ENCODE measurements at places on chromosomes 5 and 9. TPM values are rescaled to one million over a fixed set of nuclear protein-coding genes. Genes with fewer than 3 reads are reported as not detected.
A peak's percentile ranks its signal among the peaks of the same experiment; 100 is the strongest.

- no peaks in the 10 kb centered on the region for H3K36me3 ChIP-seq
- no peak overlapping the region for H3K27ac ChIP-seq
- H3K4me1 ChIP-seq = no peaks in the 10 kb centered on the region
- no peak for DNase-seq
- H3K4me3 ChIP-seq = no peak overlapping the region
- H3K27me3 ChIP-seq = no peaks in the 10 kb centered on the region
Measured at GRCh38 chr5:137431051-137431450, 68.1 kb downstream of the SPOCK1 start.

DNA sequence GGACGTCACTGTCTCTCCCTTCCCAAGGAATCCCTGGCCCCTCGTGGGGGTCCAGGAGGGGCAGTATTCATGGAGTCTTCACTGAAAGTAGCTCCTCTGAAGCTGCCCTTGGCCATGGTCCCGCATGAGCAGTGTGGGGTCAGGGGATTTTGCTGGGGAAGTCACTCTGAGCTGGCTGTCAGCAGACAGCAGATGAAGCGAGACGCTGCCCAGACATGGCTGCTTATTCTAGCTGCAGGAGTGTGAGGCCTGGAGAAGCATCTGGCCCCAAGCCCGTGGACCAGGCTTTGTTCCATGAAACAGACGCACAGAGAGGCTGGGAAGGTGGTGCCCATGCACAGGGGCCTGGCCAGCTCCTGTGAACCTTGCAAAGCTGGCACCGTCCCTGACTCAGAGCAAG is 21.5 kb upstream of the ASS1 start:
- no peak for DNase-seq
- H3K27me3 ChIP-seq = no peaks in the 10 kb centered on the region
- no peak overlapping the region for H3K4me3 ChIP-seq
- peaks cover 8% of the 10 kb centered on the region for H3K4me1 ChIP-seq
- peaks cover 11% of the 10 kb centered on the region for H3K36me3 ChIP-seq

DNA sequence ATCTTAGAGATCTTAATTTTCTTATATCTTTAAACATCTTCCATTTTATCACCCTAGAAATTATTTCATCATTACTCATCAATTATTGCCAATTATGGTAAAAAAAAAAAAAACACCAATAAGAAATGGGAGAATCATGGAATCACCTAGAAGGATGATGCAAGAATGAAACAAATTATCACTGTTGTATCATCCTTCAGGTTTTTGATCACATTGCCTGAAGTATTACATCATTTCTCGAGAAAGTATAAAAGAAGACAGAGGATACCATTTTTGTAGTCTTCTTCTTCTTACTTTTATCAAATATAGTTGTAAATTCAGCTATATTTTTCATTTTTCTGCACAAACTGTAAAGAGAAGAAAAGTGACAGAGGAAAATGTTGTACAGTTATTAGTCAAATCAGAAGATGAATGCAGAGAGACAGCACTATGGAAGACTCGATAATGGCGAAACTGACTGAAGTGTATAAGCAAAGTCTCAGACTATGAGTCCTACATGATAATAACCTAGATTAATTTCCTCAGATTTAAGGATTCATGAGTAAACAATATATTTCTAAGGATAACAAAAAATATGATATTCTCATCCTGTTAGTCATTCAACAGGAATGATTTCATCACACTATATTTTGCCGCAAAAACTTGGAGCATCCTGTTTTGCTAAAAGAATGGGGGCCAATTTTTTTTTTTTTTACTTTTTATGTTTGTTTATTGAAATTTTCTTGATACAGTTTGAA is 5.9 kb upstream of the STC2 start:
- H3K27ac ChIP-seq = peak overlapping the region; percentile 76
- H3K4me3 ChIP-seq = no peak overlapping the region
- no peaks in the 10 kb centered on the region for H3K27me3 ChIP-seq
- H3K4me1 ChIP-seq = peaks cover 43% of the 10 kb centered on the region

Gene GABRA1
- not detected for total RNA-seq

DNA sequence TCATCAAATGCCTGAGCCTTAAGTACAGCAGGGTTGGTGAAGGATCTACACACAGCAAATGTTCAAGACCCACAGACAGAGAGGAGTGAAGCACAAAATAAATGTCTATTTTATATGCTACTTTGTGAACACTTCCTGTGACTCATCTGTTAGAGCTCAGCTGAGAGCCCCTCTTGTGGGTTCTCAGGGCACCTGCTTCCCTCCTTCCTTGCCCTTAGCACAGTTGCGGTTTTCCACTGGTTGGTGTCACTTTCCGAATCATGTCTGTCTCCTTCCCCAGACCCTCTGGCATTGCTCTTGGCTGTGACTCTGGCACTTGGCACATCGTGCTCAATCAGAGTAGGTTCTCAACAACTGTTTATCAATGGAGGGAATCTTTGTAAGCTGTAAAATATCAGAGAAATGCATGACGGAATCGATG is 128.5 kb upstream of the STC2 start:
- H3K4me3 ChIP-seq = no peak overlapping the region
- peak; percentile 54 for DNase-seq
- peaks cover 63% of the 10 kb centered on the region for H3K4me1 ChIP-seq
- no peaks in the 10 kb centered on the region for H3K27me3 ChIP-seq
- H3K36me3 ChIP-seq = no peaks in the 10 kb centered on the region

DNA sequence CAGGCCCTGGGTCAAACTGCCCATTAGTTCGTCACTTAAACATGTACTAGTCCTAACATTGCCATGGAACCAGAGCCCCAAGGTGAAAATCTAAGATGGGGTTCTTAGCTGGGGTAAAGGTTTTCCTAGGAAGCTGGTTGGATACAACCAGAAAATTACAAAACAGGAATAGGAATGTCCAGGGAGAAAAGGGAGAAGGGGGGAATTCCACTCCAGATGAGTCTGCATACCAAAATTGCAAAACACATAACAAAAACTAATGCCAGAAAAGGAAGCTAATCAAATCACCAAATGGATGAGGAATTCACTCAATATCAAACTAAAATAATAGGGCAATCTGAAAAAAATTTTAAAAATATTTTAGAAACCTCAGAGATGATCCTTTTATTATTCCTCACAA is 396.2 kb downstream of the EFNA5 start:
- peaks cover 7% of the 10 kb centered on the region for H3K4me1 ChIP-seq
- no peak overlapping the region for H3K4me3 ChIP-seq
- DNase-seq = no peak
- no peaks in the 10 kb centered on the region for H3K27me3 ChIP-seq

- peaks cover 11% of the 10 kb centered on the region for H3K36me3 ChIP-seq
- H3K27me3 ChIP-seq = no peaks in the 10 kb centered on the region
- peaks cover 34% of the 10 kb centered on the region for H3K4me1 ChIP-seq
- H3K4me3 ChIP-seq = peak overlapping the region; percentile 77
- no peak for DNase-seq
Measured at GRCh38 chr9:14180960-14181537, 132.9 kb downstream of the NFIB start.

GRCh38 chr5:75839547-75839946 is 122.3 kb upstream of the POC5 start:
- H3K27me3 ChIP-seq = peaks cover 38% of the 10 kb centered on the region
- no peaks in the 10 kb centered on the region for H3K4me1 ChIP-seq
- H3K4me3 ChIP-seq = no peak overlapping the region
- DNase-seq = no peak
- no peak overlapping the region for H3K27ac ChIP-seq
- no peaks in the 10 kb centered on the region for H3K36me3 ChIP-seq

Gene CD14
- 2.2 TPM for total RNA-seq

- no peak overlapping the region for H3K4me3 ChIP-seq
- no peak overlapping the region for H3K27ac ChIP-seq
- no peaks in the 10 kb centered on the region for H3K27me3 ChIP-seq
- no peaks in the 10 kb centered on the region for H3K4me1 ChIP-seq
Measured at GRCh38 chr9:117678871-117679270, 25.3 kb upstream of the TLR4 start.

- peaks cover 39% of the 10 kb centered on the region for H3K36me3 ChIP-seq
- H3K27ac ChIP-seq = no peak overlapping the region
- peak; percentile 46 for DNase-seq
- H3K27me3 ChIP-seq = no peaks in the 10 kb centered on the region
Measured at GRCh38 chr9:106954558-106954957, 91.6 kb downstream of the ZNF462 start.

DNA sequence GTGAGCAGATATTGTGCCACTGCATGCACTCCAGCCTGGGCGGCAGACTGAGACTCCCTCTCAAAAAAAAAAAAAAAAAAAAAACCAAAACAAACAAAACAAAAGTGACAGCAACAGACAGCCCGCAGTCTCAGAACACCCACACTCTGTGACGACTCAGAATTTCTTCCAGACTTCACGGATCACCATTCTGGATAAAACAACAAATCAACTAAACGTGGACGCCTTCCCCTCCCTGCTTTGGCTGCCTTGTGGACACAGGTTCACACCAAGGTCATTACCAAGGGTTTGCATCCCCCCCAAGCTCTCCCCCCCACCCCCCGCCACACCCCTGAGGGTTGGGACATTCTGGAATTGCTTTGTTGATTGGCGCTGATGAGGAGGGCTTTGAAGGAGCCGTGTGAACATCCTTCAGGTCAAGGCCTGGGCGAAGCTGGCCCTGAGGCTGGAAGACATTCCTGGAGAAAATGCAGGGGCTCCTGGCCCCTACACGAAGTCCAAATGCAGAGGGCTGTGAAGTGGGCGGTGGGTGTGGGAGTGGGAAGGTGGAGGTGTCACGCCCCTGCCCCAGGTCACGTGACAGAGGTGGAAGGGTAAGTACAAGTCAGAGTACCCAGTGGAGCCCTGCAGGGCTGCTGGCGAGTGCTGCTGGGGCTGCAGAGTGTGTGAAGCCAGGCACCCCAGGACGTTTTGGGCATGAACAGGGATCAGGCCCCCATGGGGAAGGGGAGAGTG is 10.1 kb downstream of the LCN10 start:
- no peaks in the 10 kb centered on the region for H3K4me1 ChIP-seq
- H3K36me3 ChIP-seq = peaks cover 5% of the 10 kb centered on the region
- no peak overlapping the region for H3K4me3 ChIP-seq
- peaks cover under 1% of the 10 kb centered on the region for H3K27me3 ChIP-seq
- H3K27ac ChIP-seq = no peak overlapping the region

DNA sequence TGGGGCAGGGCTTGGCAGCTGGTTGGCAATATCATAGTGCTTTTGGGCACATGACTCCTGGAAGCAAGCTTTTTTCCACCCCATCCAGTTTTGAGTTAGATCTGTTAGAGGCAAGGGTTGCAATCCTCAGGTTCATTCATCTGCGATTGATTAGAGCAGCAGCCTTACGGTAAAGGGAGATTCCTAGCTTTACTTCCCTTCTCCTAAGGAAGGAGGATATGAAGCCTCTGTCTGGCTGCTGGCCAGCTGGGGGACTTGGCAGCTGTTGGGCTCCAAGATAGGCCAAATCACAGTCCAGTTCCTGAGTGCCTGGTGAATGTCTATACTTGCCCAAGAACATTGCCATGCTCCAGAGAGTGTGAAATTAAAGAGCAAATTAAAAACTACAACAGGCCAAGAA is 113.4 kb upstream of the CCNH start:
- no peak for DNase-seq
- no peaks in the 10 kb centered on the region for H3K4me1 ChIP-seq
- H3K4me3 ChIP-seq = no peak overlapping the region
- no peaks in the 10 kb centered on the region for H3K36me3 ChIP-seq
- H3K27me3 ChIP-seq = peaks cover 22% of the 10 kb centered on the region

Gene PSD2
- total RNA-seq = not detected

Gene ZNF454
- not detected for total RNA-seq

- peaks cover 47% of the 10 kb centered on the region for H3K4me1 ChIP-seq
- DNase-seq = peak; percentile 98
- H3K4me3 ChIP-seq = peak within 1 kb of the TSS; percentile 99
- H3K27me3 ChIP-seq = no peaks in the 10 kb centered on the region
- peak within 1 kb of the TSS; percentile 90 for H3K27ac ChIP-seq
- H3K36me3 ChIP-seq = peaks cover 36% of the 10 kb centered on the region
Measured at GRCh38 chr5:154445422-154446194, at the start of gene SAP30L. TSS of gene SAP30L (plus strand) at chr5:154445997. CDS start at chr5:154446605, 608 bp downstream.

Gene ACSL6
- not detected for total RNA-seq

Gene PCDHB16
- 1.8 TPM for total RNA-seq

- no peak for DNase-seq
- H3K4me3 ChIP-seq = no peak overlapping the region
- no peaks in the 10 kb centered on the region for H3K27me3 ChIP-seq
- no peaks in the 10 kb centered on the region for H3K4me1 ChIP-seq
- no peak overlapping the region for H3K27ac ChIP-seq
Measured at GRCh38 chr9:38649731-38650363, 29.5 kb upstream of the ANKRD18A start.

DNA sequence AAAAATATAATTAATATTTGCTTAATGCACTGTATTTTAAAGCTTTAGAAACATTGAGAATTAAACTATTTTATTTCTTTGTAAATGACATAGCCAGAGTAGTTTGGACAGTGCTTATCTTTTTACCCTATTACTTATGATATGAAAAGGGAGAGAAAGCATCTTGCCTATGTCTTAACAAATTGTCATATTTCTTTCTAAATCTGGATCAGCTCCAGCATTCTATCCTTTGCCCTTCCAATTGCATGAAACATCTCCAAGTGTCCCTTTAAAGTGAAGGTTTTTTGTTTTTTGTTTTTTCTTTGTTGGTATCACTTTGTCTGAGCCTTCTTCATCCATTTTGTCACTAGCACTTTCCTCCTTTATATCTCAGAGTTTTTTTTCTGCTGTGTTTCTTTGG is 511.6 kb upstream of the FAM174A start:
- H3K36me3 ChIP-seq = no peaks in the 10 kb centered on the region
- H3K4me1 ChIP-seq = no peaks in the 10 kb centered on the region
- no peak for DNase-seq
- H3K4me3 ChIP-seq = no peak overlapping the region

Gene IFNA21
- total RNA-seq = not detected

Gene CCL27
- 0.49 TPM for total RNA-seq

GRCh38 chr9:136117916-136118319 is 757 bp downstream of the TMEM250 start:
- H3K4me3 ChIP-seq = peak overlapping the region; percentile 73
- H3K27ac ChIP-seq = no peak overlapping the region
- no peak for DNase-seq
- H3K36me3 ChIP-seq = peaks cover 32% of the 10 kb centered on the region
- no peaks in the 10 kb centered on the region for H3K4me1 ChIP-seq

DNA sequence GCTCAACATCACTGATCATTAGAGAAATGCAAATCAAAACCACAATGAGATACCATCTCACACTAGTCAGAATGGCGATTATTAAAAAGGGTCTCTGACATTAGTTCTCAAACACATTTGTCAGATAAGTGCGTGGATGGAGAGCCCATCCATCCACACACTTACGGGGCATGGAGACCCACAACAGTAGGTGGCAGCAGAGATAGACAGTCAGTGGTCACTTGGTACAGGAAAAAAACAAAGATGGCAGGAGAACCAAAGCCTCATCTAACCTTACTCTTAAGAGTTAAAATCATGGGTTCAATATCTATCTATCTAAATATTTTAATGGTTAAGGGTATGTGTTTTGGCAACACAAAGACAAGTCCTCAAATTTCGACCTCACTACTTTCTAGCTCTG is 1378.7 kb upstream of the C9orf72 start:
- H3K36me3 ChIP-seq = no peaks in the 10 kb centered on the region
- H3K4me1 ChIP-seq = no peaks in the 10 kb centered on the region
- H3K27me3 ChIP-seq = no peaks in the 10 kb centered on the region
- H3K4me3 ChIP-seq = no peak overlapping the region
- peak; percentile 8 for DNase-seq
